ENCODE measurements at places on chromosomes 2 and 18.
A peak's percentile ranks its signal among the peaks of the same experiment; 100 is the strongest.

DNA sequence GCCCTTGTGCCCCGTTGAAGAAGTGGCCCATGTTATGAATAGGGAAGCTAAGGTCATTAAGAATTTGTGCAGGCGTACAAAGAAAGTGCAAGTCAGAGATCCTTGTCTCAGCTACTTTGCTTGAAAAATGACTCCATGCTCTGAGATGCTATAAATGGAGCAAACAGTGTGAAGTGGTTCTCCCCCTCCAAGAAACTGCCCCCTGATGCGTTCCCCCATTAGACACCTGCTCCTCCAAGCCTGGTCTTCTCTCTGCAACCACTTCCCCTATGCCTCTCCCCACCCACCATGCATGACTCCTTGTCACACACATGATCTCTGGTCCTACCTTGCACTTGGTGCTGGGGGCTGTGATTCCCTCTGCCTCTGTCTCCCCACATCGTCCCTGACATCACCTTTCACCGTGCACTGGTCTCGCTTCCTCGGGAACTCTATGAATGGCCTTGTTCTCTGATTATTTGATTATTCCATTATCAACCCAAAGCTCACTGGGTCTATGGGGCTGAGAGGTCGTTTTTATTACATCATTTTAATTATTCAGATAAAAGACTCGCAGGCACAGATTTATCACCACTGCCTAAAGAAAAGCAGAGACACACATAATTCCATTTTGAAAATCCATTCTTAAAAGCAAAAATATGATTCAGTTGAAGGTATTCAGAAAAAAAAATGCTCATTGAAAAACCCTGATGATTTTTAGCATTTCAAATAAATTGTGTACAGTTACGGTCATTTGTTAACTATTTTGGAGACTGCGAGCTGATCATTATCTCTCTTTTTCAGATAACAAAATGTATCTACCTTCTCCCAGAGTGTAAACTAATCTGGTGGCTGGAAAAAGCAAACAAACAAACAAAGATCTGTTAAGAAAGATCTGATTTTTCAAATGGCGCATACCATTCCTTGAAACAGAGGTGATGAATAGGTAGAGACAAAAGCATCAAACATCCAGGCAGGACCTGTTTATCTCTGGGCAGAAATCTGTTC lies 294.9 kb downstream of the SOX11 start:
- no peak overlapping the region for H3K27ac ChIP-seq
- H3K27me3 ChIP-seq, result no peaks in the 10 kb centered on the region
- DNase-seq, result no peak
- no peaks in the 10 kb centered on the region for H3K4me1 ChIP-seq

GRCh38 chr2:68121873-68122679 lies 35.6 kb upstream of the PNO1 start:
- no peaks in the 10 kb centered on the region for H3K27me3 ChIP-seq
- H3K4me1 ChIP-seq, result peaks cover 5% of the 10 kb centered on the region
- H3K4me3 ChIP-seq, result no peak overlapping the region
- H3K36me3 ChIP-seq, result no peaks in the 10 kb centered on the region

GRCh38 chr2:39434233-39434897 lies 2.7 kb downstream of the MAP4K3 start:
- H3K36me3 ChIP-seq, result peaks cover 7% of the 10 kb centered on the region
- no peaks in the 10 kb centered on the region for H3K27me3 ChIP-seq
- DNase-seq, result no peak
- H3K4me3 ChIP-seq, result peak overlapping the region; percentile 72
- peaks cover 48% of the 10 kb centered on the region for H3K4me1 ChIP-seq

DNA sequence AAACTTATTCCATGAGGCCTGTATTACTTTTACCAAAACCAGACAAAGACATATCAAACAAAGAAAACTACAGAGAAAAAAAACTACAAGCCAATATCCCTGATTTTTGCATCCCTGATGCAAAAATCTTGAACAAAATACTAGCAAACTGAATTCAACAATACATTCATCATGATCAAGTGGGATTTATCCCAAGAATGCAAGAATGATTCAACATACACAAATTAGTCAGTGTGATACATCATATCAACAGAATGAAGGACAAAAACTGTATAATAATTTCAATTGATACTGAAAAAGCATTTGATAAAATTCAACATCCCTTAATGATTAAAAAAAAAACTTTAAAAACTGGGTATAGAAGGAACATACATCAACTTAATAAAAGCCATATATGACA lies 106.8 kb downstream of the SLC39A10 start:
- no peaks in the 10 kb centered on the region for H3K27me3 ChIP-seq
- no peaks in the 10 kb centered on the region for H3K4me1 ChIP-seq
- no peak overlapping the region for H3K4me3 ChIP-seq
- H3K27ac ChIP-seq, result no peak overlapping the region

- H3K27ac ChIP-seq, result no peak overlapping the region
- no peak overlapping the region for H3K4me3 ChIP-seq
- peak; percentile 25 for DNase-seq
- H3K27me3 ChIP-seq, result no peaks in the 10 kb centered on the region
These were observed 107.0 kb downstream of the BCL2L11 start for GRCh38 chr2:111227716-111228141.

GRCh38 chr18:7890075-7890474 lies 323.0 kb downstream of the PTPRM start:
- H3K4me3 ChIP-seq, result no peak overlapping the region
- H3K4me1 ChIP-seq, result no peaks in the 10 kb centered on the region

DNA sequence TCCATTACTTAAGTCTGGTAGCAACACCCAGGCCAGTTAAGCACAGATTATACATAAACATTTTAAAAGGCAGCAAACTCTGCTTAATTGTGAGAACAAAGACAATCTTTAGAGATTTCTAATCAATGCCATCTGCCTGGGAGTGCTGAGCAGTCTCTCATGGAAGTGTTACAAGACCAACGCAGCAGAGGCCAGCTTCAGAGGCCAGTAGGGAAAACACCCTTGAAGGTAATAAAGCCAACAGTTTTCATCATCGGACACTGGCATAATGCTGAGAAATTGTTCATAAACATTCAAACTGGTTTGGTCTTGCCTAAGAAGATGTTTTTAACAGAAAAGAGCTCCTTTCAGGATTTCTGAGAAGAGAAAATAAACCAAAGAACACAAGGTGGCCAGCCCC lies 35.0 kb downstream of the EPB41L3 start:
- H3K27me3 ChIP-seq, result peaks cover 8% of the 10 kb centered on the region
- H3K36me3 ChIP-seq, result no peaks in the 10 kb centered on the region
- DNase-seq, result no peak
- no peak overlapping the region for H3K27ac ChIP-seq
- H3K4me3 ChIP-seq, result no peak overlapping the region
- H3K4me1 ChIP-seq, result no peaks in the 10 kb centered on the region

- H3K36me3 ChIP-seq, result peaks cover 36% of the 10 kb centered on the region
- no peaks in the 10 kb centered on the region for H3K4me1 ChIP-seq
- H3K27me3 ChIP-seq, result no peaks in the 10 kb centered on the region
- DNase-seq, result no peak
- no peak overlapping the region for H3K27ac ChIP-seq
- H3K4me3 ChIP-seq, result no peak overlapping the region
These were observed 33.2 kb upstream of the MTIF2 start for GRCh38 chr2:55302241-55302640.

- no peak overlapping the region for H3K4me3 ChIP-seq
- peaks cover 7% of the 10 kb centered on the region for H3K4me1 ChIP-seq
- no peaks in the 10 kb centered on the region for H3K27me3 ChIP-seq
- no peaks in the 10 kb centered on the region for H3K36me3 ChIP-seq
- H3K27ac ChIP-seq, result no peak overlapping the region
- DNase-seq, result peak; percentile 37
These were observed 35.9 kb downstream of the NABP1 start for GRCh38 chr2:191713837-191714236.

DNA sequence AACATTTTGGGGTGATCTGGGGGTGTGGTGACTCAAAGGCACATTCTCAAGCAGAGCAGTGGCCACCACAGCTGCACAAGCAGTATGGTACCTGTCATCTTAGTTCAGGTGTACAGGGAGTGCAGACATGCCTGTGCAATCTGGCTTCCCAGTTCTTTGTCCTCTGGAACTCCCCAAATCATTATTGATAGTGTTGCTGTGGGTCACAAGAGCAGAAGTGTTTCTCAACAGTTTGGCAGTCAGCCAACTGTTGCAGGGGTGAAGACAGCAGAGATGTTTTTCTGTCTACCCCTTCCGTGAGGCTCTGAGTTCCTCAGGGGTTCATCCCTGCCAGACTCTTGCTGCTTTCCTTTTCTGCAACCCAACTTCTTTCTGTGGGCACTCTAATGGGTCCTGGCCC lies 206.5 kb upstream of the ZSWIM2 start:
- no peak overlapping the region for H3K4me3 ChIP-seq
- DNase-seq, result peak; percentile 64
- H3K27ac ChIP-seq, result no peak overlapping the region

- no peaks in the 10 kb centered on the region for H3K36me3 ChIP-seq
- no peak overlapping the region for H3K4me3 ChIP-seq
- H3K27me3 ChIP-seq, result no peaks in the 10 kb centered on the region
- DNase-seq, result no peak
- H3K4me1 ChIP-seq, result peaks cover 11% of the 10 kb centered on the region
These were observed 5.2 kb downstream of the PARD6G start for GRCh38 chr18:80241919-80242777.

- H3K4me1 ChIP-seq, result peaks cover 35% of the 10 kb centered on the region
- H3K4me3 ChIP-seq, result peak overlapping the region; percentile 85
- DNase-seq, result no peak
- peak overlapping the region; percentile 65 for H3K27ac ChIP-seq
- H3K27me3 ChIP-seq, result no peaks in the 10 kb centered on the region
These were observed 1.8 kb downstream of the PSTPIP2 start for GRCh38 chr18:46070232-46070631.

DNA sequence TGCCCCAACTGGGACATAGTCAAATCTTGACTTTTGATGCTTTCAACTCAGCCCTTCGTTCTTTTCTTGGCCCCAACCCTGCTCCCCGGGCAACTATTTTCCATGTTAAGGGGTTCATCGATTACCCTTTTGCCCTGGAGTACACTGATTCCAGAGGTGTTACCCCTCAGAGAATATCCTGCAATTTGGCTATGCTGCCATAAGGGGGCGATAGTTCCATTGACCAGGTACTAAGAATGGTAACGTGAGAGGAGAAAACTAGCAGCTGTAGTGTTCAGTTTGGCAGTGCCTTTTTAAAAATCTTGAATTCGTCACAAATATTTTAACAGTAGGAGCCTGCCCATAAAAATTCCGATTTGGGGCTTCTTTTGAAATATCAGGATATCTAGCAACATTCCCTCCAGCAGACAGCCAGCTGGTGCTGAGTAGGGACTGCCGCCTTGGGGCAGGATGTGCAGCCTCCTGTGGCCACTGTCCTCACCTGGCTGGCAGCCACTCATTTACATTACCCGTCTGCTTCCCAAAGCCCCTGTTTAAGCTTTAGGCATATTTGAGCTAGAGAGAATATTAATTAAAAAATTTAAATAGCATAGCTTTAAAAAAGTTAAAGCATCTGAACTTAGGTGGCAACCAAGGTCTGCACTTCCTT lies 146.3 kb upstream of the SKOR2 start:
- no peaks in the 10 kb centered on the region for H3K36me3 ChIP-seq
- H3K27ac ChIP-seq, result no peak overlapping the region
- no peak overlapping the region for H3K4me3 ChIP-seq
- H3K27me3 ChIP-seq, result peaks cover 9% of the 10 kb centered on the region

DNA sequence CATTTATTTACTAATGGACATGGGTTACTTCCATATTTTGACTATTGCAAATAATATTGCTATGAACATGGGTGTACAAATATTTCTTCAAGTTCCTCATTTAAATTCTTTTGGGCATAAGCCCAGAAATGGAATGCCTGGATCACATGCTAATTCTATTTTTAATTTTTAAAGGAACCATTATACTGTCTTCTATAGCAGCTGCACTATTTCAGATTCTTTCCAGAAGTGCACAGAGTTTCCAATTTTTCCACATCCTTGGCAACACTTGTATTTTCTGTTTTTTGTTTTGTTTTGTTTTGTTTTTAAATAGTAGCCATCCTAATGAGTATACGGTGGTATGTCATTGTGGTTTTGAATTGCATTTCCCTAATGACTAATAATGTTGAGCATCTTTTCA lies 8.5 kb upstream of the RALBP1 start:
- H3K4me1 ChIP-seq, result no peaks in the 10 kb centered on the region
- H3K4me3 ChIP-seq, result no peak overlapping the region
- no peak overlapping the region for H3K27ac ChIP-seq
- no peaks in the 10 kb centered on the region for H3K36me3 ChIP-seq
- H3K27me3 ChIP-seq, result no peaks in the 10 kb centered on the region
- no peak for DNase-seq

- no peak overlapping the region for H3K4me3 ChIP-seq
- H3K27ac ChIP-seq, result no peak overlapping the region
- no peaks in the 10 kb centered on the region for H3K4me1 ChIP-seq
These were observed 141.5 kb downstream of the SPHKAP start for GRCh38 chr2:228039752-228040534.

DNA sequence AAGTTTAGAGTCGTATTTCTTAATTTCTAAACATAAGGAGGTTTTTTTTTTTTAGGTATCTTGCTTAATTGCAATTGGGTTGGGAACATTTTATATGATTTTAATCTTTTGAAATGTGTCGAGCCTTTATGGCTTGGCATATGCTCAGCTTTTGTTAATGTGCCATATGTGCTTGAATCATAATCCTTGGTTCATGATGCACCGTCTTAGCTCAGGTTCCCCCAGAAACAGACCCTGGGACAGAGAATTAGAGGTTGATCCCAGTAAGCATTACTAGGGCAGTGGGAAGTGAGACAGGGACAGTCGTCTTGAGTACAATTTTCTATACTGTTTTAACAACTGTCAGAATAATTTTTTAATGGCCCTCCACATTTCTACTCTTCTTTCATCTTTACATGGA lies 9.3 kb downstream of the CHCHD5 start:
- peak overlapping the region; percentile 55 for H3K27ac ChIP-seq
- no peak for DNase-seq
- H3K4me1 ChIP-seq, result no peaks in the 10 kb centered on the region
- no peaks in the 10 kb centered on the region for H3K27me3 ChIP-seq
- H3K36me3 ChIP-seq, result peaks cover 25% of the 10 kb centered on the region

GRCh38 chr2:157501026-157501425 lies 57.1 kb upstream of the CYTIP start:
- H3K4me3 ChIP-seq, result no peak overlapping the region
- no peaks in the 10 kb centered on the region for H3K4me1 ChIP-seq
- DNase-seq, result no peak
- H3K36me3 ChIP-seq, result no peaks in the 10 kb centered on the region

DNA sequence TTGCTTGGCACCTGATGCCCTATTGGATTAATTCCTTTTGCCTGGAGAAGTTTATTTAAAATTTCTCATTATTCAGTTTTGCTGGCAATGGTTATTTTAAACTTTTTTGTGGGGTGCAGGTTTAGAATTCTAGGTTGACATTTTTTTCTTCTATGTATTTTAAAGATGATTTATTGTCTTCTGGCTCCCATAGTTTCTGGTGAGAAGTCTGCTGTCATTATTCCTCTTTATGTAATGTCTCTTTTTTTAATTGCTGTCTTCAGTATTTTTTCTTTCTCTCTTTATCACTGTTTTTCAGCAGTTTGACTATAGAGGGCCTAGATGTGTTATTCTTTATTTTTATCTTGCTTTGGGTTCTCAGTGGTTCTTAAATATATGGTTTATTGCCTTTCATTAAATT lies 182.2 kb upstream of the STON1 start:
- no peak overlapping the region for H3K27ac ChIP-seq
- H3K36me3 ChIP-seq, result peaks cover 39% of the 10 kb centered on the region
- H3K4me1 ChIP-seq, result peaks cover 33% of the 10 kb centered on the region
- DNase-seq, result peak; percentile 38
